ENCODE measurements at places on chromosomes 7 and 10.
A peak's percentile ranks its signal among the peaks of the same experiment; 100 is the strongest.

- DNase-seq, result no peak
Observed at GRCh38 chr10:84519235-84519634, 190.8 kb downstream of the CCSER2 start.

GRCh38 chr10:125881192-125881591 lies at the start of gene DHX32:
TSS of gene DHX32 (minus strand) at chr10:125881292. CDS start at chr10:125880824, 468 bp downstream.
- DNase-seq, result no peak

GRCh38 chr10:65950075-65950474 lies 975.8 kb upstream of the LRRTM3 start:
- DNase-seq, result no peak

DNA sequence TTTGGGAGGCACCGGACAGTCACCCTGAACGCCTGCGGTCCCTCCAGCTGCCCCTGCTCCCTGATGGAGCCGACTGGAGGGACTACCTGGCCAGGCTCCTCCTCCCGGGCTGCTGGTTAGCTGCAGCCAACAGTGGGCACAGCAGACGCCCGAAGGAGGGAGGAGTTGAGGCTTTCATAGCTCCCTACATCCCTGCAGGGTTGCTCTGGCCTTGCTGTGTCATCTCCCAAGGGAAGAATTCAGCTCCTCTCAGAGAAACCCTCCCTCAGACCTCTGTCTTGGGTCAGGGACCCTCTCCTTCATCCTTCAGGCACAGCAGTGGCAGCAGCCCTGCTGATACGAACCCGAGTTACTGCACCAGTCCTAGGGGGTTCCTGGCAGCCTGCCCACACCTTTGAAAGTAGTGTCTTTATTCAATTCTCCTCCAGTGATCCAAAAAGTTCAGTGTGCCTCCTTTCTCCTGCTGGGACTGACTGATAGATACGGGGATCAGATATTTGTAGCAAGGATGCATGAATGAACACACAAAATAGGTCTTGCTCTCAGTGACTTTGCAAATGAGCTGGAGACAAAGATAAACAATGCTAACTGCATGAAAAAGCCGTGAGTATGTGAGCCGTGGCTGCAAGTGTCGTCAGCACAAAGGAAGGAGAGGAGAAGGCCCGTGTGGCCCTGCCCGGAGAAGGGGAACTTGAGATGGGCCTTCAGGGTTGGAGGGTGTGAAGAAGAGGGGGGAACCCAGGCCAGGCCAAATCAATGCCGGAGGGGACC lies 136.6 kb downstream of the PRKAG2 start:
- DNase-seq, result no peak

GRCh38 chr7:76086070-76086469 lies 38.2 kb downstream of the MDH2 start:
- no peak for DNase-seq

DNA sequence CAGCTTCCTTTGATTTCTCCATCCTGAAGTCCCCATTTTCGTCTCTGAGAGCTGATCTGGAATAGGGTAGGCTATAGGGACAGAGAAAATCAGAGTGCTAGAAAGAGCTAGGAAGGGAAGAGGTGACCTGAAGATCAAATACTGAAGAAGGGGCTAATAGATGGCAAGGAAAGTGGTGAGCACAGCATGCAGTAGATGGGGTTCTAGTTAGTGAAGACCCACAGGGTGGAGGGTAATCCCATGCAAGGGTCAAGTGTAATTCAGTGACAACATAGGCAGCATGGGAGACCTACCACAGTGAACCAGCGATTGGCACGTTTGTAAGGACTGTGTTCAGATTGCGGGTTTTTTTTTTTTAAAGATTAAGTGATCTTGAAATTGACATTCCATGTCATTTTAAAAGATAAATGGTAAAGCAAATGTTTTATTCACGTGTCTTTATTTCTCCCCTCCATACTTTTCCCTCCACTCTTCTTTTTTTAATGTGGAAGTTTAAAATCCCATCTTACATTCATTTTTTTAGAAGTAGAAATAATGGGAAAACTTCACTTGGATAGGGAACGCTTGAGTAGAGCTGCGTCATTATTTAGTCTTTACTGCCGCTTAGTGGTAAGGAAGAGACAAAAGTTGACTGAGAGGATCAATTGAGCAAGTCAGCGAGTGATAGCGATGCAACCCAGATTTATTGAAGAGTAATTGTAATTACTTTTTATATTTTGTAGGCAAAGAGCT lies 21.0 kb upstream of the ABI1 start:
- DNase-seq, result peak; percentile 61

DNA sequence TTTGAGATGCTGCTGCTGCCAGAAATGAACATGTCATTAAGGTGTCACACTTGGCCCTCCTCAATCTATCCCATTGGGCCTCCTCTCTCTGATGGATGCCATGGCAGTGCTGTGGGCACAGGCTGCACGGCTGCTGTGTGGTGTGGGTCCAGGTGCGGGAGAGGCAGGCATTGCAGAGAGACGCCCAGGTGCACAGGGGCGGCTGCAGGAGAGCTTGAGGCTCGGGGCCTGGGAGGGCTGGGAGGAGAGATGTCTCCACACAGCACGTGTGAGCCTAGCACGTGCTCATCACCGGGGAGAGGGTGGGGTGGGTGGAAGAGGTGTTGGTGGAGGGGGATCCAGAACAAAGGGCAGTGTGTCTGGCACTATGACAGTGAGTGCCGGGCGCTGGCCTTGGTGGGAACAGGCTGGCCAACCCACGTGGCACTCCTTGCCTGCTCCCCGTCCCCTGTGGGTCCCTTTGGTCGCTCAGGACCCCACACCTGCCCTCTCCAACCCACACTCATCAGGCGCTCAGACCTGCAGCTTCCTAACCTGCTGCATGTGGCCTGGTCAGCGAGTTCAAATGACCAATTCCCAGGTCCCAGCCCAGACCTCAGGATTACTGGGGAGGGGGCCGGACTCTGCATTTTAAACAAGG lies 39.9 kb upstream of the BNIP3 start:
- DNase-seq, result no peak

DNA sequence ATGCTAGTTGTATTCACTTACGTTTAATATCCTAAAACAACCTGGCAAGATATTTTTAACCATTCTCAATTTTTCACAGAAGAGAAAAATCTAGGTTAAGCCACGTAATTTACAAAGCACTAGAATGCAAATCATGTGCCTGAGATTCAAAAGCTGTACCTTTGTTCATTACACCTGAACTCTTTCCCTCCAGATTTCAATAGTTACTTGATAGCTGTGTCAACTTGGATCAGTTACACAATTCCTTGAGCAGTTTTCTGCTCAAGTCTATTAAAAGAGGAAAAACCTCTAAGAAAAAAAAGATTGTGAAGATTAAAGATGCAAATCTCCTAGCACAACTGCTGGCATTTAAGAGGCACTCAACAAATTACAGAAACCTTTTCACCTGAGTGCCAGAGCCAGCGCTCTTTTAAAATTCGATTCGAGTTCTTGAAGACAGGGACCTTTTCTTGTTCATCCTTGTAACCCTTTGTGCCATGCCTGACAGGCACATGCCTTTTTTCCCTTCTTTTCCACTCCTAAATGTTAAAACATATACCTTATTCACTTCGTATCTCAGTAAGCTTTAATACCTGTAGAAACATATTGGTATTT lies 886 bp downstream of the NSUN6 start:
- DNase-seq, result peak; percentile 37

GRCh38 chr10:129586898-129587443 lies 119.9 kb downstream of the MGMT start:
- DNase-seq, result peak; percentile 1

DNA sequence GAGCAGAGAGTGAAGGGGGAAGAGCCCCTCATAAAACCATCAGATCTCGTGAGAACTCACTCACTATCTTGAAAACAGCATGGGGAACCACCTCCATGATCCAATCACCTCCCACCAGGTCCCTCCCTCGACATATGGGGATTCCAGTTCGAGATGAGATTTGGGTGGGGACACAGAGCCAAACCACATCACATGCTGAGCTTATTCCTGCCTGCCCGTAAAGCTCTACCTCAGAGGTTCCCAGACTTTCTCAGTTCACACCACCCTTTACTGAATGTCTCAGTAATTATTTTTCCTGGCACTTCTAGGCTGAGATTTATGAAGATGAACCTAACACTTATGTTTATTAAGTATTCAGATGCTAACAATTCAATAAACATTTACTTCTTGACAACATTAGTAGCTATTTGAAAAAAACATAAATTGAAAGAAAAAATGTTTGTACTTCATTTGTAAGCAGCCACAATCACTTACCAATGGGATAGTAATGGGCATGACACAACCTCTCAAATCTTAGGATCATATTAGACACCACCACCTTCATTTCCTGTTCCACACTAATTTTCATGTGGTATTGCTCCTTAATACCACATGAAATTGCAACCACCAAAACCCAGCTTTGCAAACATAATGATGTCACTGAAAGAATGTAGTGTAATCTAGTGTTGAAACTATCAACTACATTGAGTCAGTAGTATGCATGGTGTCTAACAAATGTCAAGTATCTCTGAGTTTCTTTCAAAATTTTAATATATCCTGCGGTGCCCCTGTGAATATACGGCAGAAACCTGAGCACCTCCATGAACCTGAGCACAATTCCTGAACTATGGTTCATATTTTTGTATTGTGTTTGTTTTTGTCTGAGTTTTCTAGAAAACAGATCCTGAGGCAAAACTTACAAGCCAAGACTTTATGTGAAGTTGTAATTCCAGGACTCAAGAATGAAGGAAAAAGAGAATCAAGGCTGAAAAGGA lies 4.5 kb upstream of the DGKI start:
- DNase-seq, result no peak

DNA sequence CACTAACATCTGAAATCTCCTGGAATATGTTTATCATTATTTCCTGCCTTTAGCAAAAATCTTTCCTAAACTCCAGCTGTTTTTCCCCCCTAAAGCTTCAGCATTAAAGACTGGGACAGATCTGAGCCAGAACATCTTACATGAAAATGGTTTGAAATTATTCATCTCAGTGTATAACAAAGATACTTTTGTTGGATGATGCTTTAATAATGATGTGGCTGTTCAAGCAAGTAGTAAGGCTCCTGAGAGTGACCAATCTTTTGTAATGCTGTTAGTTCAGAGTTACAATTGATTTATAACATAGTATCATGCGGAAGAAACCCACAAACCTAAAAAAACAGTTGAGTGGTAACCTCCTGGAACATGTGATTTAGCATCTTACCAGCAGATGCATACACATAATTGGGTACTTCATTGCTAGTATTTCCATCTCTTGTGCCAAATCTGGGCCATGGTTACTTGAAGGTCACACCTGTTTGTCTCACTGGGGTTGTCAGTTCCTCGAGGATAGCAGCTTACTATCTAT lies 1.5 kb downstream of the BZW2 start:
- DNase-seq, result no peak

GRCh38 chr7:41319581-41319980 lies 383.3 kb downstream of the INHBA start:
- DNase-seq, result no peak

DNA sequence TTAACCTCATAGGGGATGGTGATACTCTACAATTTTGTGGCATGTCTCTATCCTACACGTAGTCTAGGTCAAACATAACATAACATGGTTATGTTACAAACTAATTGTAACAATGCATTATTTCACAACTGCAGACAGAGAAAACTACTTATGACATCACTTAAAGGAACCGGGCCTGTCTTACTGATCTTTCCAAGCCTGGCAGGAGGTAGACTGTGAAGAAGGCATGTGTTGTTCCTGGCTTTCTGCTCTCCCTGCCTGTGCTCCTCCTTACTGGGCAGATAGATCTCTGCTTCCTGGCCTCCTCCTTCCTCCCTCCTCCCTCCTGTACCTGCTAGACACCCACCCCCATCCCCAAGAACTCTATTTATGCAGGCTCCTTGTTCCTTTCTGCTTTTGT lies 5.4 kb downstream of the CACNB2 start:
- DNase-seq, result no peak

DNA sequence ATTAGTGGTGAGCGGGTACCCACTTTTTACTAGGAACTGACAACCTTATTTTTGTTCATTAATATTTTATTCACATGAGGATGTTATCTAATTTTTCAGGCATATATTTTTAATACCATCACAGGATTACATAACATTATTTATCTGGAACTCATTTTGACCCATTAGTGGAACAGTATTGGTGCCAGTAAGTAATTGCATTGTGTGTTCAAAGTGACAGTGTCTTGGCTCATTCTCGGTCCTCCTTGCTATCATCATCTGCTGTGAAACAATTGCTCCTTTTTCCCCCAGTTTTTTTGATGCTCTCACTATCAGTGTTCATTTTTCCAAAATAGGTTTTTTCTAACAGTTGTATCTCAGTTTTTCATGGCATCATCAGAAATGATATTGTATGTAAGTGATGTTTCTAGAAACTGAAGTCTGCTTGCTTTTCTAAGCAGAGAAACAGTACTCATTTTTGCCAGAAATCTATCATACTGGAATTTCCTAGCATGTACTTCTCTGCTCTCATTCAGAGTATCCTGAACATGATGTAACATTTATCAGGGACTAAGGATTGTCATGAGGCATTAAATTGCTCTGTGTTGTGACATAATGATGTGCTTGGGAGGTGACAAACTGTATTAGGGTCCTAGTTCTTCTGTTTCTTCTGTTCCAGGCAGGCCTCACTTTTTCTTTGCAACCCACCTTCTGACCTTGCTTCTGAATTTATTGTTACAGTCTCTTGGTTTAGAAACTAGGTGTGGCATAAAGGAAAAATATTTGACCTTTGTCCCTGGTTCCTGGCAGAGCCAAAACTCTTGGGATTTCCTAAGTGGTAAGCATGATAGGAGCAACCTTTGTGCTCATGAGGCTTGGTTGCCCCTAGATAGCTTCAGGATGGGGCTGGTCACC lies 4.2 kb downstream of the NUB1 start:
- no peak for DNase-seq

- peak; percentile 55 for DNase-seq
Observed at GRCh38 chr10:127243490-127244272, 47.3 kb upstream of the INSYN2A start.

GRCh38 chr10:38054361-38054797 lies 39.8 kb upstream of the ZNF37A start:
- DNase-seq, result no peak

GRCh38 chr10:12707461-12708185 lies 293.9 kb downstream of the CCDC3 start:
- peak; percentile 67 for DNase-seq

DNA sequence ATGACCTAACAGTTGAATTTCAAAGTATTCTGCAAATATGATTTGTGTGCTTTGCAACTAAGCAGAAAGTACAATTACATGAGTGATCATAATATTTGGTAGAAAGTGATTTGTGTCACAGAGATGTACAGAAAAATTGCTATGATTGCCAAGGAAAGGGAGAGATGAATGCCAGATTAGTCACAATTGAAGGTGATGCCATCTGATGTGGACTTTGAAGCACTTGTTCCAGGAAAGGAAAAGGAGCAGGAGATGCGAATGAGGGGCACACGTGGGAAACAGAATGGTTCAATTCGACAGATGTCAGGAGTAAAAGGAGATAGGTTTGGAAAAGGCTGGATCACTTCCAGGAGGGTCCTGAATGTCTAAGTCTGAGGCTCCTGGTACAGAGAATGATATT lies 153.1 kb upstream of the LAMB4 start:
- no peak for DNase-seq

DNA sequence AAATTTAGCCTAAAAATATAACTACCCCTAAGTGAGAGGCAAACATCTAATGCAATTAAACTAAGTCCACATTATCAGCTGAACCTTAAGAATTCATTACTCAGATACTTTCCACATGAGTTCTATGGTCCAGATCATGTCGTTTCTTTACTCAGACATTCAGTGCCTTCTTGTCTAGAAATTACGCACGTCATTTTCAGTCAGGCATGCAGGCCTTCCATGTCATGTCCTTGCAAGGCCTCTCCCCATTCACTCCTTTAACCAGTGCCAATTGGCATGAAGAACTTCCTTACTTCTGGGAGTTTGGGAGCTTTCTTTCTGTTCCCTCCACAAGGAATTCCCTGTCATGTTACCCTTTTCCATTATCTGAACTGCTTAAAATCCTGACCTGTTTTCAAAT lies 118.8 kb downstream of the NRP1 start:
- no peak for DNase-seq

Measured in KBM-7 (cell line).